Uterus (tissue), 4 donors: ENCODE measurements at places on chromosomes 4 and X. TPM values are rescaled to one million over a fixed set of nuclear protein-coding genes. Genes with fewer than 3 reads are reported as not detected.

Gene PI4K2B
- total RNA-seq, result 27.4 TPM

DNA sequence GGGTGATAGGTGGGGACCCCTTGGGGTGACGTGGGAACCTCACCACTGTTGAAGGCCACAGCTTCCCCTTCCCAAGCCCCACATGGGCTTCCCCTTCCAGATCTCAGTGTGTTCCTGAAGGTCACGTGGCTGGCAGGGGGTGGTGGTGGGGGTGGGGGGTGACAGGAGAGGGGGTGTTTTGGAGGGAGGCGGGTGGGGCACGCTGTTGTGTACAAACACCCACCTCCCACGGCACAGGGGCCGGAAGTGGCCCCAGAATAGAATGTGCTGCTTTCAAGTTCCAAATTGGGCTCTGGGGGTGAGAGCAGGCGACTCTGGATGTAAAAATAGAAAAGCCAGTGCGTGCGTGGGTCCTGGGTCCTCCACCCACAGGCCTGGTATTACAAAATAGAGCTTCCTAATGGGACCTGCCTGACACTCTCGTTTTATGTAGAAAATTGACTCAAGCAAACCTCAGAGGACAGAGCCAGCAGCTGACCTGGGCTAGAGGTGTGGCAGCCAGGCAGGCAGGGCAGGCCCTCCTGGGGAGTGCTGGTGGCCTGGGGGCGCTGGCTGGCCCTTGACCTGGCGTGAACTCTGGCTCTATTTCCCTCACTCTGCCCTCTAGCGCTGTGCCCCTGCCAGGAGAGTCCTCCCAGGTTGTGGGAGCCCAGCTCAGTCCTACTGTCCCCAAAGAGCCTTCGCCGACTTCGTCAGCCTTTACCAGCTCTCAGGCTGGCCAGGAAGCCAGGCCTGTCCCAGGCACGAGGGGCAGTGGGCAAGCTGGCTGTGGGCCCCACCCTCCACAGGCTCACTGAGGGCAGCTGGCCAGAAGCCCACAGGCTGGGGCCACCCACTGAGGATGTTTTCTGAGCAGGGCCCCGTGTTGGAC is 5.4 kb upstream of the SH3BP2 start:
- DNase-seq, result no peak

GRCh38 chr4:123488916-123489315 is 92.3 kb downstream of the SPRY1 start:
- DNase-seq, result no peak

Gene MTNR1A
- 1.2 TPM for total RNA-seq

- no peak for DNase-seq
Observed at GRCh38 chrX:74338852-74339251, 34.9 kb downstream of the ZCCHC13 start.

DNA sequence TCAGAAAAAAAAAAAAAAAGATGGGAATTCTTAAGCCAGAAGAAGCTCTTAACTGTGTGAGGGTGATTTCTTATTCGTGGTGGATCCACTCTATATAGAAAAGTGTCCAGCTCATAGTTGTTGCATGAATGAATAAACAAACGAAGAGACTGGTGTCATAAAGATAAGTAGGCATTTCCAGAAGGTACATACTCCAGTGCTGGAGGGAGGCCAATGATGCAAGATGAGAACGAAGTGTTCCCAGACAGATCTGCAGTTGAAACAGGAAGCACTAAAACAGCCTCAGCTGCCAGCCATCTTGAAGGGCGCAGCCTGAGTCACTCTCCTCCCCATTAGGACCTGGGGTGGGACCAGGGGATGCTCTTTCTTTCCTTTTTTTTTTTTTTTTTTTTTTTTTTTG is 47.4 kb upstream of the HOPX start:
- peak; percentile 38 for DNase-seq

GRCh38 chrX:72641611-72642010 is 69.0 kb upstream of the HDAC8 start:
- DNase-seq, result no peak

DNA sequence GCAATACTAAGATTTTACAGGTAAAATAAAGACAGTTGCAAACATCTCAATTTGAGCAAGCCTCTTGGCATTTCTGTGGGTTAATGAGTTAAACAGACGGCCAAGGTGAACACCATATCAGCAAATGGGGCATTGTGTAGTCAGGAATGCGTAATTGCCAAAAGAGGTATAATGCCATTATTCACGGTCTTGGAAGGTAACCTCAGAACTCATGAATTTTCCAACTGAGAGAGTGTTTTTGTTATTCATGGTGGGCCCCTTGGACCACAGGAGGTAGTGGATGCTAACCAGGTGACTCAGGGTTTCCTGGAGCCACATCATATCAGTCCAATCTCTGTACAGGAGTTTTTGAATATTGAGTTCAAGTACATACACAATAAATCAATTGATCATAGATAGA is 368.0 kb upstream of the TECRL start:
- DNase-seq, result no peak
